Activated T-cell treated with anti-CD3 and anti-CD28 coated beads for 48 hours (primary cell): ENCODE measurements at places on chromosomes 12 and 14.

DNA sequence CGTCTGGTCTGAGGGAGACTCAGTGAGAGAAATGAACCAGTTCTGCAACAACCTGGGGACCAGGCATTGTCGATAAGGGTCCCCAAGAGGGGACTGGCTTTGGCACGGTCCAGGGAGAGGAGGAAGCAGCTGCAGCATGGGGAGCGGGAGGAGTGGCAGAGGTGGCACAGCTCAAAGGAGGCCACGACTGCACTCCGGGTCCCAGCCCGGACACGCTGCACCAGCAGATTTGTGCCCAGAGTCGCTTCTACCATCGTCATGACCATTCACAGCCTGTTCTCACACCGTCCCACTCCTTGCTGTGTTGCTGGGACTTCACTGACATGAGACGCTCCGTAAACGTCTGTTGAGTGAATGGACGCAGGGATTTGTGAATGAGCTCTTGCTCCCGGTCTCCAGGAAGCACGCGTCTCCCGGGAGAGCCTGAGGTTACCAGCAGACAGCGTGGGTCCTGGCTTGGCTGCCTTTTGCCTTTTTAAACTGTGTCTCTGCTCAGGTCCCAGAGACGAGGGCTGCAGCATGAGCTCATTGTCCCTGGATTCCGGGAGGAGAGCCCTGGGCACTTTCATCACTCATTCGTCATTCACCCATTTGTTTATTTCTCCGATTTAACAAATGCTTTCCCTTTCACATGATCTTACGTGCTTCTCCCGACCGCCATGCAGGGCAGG, 137.0 kb downstream of the PIWIL1 start:
- no peak for DNase-seq

GRCh38 chr14:69660344-69661193, 49.2 kb downstream of the SUSD6 start:
- no peak for DNase-seq

DNA sequence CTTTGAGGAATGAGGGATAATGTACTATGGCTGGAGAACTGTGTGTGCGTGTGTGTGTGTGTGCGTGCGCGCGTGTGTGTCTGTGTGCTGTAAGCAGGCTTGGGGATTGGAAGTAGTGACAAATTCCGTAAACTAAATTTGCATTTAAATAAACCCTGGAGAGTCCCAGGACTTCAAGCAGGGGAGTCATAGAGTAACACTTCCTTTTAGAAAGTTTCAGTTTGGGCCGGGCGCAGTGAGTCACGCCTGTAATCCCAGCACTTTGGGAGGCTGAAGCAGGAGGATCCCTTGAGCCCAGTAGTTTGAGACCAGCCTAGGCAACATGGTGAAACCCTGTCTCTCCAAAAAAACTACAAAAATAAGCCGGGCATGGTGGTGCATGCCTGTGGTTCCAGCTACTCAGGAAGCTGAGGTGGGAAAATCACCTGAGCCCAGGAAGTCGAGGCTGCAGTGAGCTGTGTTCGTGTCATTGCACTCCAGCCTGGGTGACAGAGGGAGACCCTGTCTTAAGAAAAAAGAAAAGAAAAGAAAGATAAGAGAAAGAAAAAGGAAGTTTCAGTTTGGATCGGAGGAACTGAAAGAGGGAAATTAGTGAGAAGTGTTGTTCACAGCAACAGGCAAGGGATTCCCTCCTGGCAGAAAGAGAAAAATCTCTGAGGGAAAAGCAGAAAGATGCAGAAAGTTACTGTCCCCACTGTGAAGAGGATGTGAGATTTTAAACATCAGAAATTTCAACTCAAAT, 222.7 kb upstream of the SOX5 start:
- DNase-seq, result no peak

GRCh38 chr12:98745578-98746391, 100.7 kb downstream of the APAF1 start:
- DNase-seq, result peak; percentile 28

DNA sequence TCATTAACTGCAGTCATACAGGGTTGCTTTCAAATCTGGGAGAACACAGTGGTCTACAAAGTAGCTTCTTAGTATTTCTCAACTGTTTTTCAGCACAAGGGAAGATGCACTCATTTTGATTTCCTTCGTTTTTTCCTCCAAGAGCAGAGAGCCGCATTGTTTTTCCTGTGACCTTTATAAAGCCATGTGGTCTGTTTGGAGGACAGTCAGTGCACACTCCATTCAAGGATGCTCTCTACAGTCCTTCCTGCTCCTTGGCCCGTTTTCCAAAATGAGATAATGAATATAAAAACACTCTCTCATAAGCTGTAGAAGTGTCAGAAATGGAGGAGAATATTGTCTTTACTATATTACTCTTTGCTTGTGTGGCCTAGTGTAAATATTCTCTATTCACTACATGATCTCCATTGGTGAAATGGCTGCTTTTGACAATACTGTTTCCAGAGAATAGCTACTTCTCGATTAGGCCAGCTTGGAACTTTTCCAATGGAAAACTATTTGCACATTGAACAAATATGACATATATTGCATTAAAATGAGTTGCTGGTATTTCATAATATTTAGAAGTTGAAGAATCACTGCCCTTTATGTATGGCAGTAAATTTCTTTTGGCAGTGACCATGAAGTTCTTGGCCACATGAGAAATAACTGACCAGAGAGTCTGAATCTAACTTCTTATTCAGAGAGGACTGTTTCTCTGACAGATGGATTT, 393.1 kb upstream of the RGS6 start:
- no peak for DNase-seq

GRCh38 chr12:50677858-50678257, 86.0 kb upstream of the ATF1 start:
- no peak for DNase-seq

DNA sequence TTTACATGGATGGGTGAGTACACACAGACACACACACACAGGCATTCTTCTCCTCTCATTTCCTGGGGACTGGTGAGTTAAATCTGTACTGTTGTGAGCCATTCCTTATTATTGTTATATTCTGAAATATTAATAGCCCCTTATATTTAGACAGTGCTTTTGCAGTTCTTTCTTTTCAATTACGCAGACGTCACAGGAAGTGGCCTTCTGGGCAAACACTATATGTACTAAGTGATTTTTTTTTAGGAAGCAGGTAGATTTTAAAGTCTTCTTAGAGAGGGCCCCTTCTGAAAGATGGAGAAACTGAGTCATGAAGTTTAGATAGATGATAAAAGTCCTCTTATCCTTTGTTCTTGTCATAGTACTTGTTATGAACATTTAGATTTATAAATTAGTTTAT, 1213.6 kb downstream of the VRK1 start:
- DNase-seq, result no peak

- no peak for DNase-seq
These were observed 459.7 kb downstream of the GXYLT1 start for GRCh38 chr12:41684997-41685396.

DNA sequence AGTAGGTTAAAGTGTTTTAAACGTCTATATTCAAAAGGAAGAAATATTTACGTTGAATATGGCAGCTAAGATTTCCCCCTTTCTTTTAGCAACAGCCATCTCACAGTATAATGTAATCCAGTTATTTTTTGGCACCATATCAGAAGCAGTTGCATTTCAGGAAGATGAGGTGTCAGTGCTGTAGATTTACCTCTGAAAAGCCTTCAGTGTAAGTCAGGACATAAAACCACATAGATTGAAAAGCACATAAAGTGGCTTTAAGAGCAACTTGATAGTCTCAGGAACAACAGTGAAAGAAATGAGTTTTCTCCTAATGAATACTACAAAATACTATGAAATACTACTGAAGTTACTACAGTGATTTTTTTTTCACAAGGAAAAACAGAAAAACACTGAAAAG, 6.9 kb downstream of the MLH3 start:
- DNase-seq, result no peak

DNA sequence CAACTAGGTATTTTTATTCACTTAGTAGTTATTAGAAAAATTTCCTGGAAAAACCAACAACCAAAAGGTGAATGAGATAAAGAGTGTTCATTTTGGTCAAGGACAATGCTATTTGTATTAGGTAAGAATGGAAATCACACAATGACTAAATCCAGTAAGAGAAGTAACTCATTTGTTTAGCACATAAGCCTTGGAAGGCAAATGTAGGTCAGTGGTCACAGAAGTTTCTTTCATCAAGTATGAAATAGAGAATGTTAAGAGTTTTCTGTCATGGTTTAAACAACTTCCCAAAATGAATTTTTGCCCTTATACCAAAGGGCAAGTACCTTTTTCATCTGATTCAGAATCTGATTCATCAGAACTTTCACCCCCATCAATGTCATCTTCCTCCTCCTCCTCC, 101.7 kb downstream of the KIF21A start:
- DNase-seq, result no peak

GRCh38 chr12:121975021-121975420, 46.7 kb upstream of the BCL7A start:
- DNase-seq, result no peak

DNA sequence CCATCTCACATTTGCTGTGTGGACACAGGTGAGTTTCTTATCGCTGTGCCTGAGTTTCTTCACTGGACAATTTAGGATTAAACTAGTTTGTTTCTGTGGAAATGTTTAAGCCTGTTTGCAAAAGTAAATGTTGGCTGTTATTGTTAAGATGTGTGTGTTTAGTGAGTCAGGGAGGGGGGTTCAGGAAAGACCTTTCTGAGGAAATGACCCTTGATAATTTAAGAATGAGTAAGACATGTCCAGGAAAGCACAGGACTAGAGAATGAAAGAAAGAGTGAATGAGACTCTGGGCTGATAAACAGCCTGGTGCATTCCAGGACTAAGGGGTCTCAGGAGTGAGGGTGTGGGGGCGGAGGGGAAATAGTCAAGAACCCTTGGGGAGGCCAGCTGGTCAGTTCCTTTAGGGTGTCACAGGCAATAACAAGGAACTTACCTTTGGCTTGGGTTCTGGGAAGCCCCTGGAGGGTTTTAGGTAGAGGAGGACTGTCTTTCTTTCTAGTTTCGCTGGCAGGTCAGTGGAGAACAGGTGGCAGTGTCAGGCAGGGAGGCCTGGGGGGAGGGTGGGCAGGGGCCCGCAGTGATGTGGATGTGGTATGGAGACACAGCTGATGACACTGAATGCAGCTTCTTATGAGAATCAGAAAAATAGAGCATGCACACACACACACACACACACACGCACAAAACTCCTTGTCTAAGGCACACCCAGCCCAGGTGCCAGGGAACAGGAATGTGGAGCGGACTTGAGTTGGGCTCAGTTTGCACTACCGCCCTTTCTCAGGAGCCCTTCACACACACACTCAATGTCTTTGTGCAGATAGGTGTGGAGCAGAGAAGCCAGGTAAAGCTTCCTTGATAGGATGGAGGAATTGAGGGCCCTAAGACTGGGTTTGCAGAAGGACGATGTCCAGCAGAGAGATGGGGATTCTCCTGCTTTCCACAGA, 1005.5 kb downstream of the VRK1 start:
- DNase-seq, result no peak

- DNase-seq, result no peak
These were observed 243.6 kb downstream of the KIF21A start for GRCh38 chr12:39199351-39199750.

DNA sequence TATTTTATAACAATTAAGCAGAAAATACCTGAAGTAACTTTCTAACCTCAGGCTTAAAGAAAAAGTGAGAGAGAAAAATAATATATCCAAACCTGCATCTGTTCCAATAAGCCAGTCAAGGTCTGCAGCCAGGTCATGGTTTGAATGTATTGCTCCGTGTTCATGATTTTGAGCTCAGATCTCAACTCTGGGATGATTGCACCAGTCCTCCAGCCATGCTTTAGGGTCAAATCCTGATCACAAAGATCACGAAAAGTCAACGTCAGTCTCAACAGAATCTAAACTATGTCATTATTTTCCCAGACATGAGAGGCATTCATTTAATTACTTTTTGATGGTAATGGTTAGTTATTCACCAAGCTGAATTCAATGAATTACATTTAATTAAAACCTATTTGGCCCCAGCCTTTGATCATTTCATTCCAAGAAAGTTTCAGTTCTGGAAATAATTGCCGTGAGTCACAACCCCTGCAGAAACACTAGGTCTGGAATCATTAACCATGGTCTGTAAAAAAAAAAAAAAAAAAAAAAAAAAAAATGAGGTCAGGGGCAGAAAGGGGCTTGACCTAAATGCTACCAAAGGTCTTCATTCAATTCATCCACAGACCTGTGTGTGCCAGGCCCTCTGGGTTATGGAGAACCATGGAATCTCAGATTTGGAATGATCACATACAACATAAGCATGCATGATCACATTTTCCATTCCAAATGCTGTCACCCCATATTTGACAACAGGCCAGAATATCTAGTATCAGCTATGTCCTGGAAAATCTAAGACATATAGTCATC, 55.6 kb downstream of the NT5DC3 start:
- no peak for DNase-seq

DNA sequence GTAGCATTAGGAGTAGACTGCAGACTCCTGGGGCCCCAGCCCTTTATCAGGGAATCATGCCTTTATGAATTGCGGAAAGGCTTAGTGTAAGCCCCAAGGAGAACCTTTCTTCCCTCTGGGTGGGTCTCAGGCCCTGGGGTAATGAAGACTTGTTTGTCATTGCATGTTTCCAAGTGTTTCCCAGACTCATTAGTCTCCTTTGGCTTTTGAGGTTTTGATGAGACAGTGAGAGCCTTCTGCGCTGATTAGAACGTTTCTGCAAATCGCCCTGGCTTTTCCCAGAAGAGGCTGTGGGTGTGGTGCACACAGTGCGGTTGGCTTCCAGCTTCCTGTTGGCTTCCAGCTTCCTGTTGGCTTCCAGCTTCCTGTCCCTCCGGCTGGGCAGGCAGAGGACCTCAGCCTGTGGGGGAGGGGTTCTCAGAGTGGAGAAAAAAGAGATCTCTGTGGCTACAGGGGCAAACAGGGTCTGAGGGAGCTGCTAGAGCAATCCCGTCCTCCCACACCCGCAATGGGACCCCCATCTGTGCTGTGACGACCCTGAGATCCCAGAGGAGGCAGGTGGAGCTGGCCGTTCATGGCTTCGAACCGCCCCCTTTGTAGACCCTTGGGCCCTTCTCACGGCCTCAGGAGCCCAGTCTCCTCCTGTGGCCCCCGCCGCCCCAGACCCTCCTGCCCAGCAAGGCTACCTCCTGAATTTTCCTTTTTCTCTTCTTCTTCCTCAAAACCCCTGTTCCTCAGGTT, 42.1 kb downstream of the GPR68 start:
- DNase-seq, result no peak

DNA sequence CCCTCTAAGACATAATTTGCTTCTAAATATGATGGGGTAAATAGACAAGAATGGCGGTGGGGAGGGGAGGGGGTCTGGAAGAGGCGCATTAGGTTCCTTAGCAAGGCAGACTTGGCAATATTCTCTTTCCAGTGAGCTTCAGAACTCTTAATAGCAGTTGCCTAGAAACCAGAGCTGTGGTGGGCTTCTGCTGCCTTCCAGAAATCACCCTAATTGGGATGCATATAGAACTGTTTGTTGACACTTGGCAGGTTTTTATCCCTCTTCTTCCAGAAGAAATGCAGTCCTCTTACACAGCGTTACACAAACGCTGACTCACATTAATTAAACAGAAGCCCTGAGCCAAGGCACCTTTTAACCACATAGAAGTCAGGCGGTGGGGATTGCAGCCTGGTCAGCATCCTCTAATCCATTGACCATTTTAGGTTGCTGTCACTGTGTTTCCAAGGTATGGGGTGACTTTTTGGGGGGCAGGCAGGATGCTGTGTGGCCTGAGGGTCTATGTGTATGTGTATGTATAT, 114.1 kb downstream of the CCDC60 start:
- no peak for DNase-seq
